ENCODE measurements at places on chromosomes 12 and 14.
A peak's percentile ranks its signal among the peaks of the same experiment; 100 is the strongest.

GRCh38 chr12:51219322-51219721, 1.5 kb upstream of the POU6F1 start:
- DNase-seq, result no peak

- no peak for DNase-seq
These were observed 118.2 kb downstream of the GPR135 start for GRCh38 chr14:59346796-59347510.

GRCh38 chr12:51751661-51752060, 96.9 kb downstream of the FIGNL2 start:
- DNase-seq, result no peak

DNA sequence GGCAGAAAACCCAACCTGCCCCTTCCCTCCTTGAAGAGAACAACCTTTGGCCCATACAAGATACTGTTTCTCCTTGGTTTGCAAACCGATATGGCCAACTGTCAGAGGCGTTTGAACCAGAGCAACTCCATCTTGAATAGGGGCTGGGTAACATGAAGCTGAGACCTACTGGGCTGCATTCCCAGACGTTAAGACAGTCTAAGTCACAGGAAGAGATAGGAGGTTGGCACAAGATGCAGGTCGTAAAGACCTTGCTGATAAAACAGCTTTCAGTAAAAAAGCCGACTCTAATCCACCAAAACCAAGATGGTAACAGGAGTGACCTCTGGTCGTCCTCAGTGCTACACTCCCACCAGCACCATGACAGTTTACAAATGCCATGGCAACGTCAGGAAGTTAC, 42.7 kb upstream of the TMEM132C start:
- no peak for DNase-seq

DNA sequence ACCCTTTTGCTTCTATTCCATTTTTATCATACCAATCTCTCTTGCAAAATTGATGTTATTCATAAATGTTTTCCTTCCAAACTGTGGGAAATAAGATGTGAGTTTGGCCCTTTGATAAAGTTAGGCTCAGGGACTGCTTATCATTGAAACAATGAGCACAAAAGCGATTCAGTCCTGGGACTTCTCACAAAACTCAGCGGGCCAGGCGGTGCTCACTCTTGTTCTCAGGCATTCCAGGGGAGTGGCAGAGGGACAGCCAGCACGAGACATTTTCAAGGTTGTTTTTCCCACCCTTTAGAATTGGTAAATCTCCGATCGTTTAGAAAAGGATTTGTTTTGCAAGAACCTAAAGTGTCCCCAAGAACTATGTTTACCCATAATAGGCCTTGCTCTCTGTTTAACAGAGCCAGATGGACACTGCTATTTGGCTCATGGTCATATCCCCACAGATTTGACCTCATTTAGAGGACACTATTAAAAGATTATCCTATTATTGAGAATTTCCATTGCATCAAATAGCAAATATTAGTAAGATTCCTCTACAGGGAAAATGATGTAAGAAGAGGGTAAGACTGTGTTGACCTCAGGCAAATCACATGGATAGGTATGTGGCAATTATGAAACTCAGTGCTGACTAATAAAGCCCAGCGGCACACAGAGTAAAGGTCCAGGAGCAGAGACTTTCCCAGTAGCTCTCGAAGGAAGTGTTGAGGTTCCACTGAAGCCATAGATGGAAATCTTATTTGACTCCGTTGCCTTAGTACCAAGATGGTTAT, 102.7 kb upstream of the USP44 start:
- no peak for DNase-seq

DNA sequence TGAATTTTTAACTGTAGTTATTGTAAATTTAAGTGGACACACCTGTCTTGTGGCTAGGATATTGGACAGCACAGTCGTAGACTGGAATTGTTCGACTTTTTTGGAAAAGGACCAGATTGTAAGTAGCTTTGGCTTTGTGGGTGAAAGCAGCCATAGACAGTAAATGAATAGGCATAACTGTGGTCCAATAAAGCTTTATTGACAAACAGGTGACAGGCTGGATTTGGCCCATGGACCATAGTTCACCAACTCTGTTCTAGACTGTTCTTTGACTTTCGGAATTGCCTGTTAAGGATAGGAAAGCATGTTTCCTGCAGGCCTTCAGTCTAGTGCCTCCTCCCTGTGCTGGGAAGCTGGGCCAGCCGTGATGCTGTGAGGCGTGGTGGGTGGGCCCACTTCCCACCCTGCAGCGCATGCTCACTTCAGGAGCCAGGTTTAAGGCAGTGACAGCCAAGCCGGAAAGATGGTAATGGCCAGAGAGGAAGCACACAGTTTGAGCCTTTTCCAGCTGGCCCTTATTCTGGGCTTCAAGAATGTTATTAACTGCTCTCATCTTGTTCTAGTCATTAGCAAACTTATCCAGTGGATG, 51.8 kb downstream of the PPP2R5C start:
- DNase-seq, result no peak

DNA sequence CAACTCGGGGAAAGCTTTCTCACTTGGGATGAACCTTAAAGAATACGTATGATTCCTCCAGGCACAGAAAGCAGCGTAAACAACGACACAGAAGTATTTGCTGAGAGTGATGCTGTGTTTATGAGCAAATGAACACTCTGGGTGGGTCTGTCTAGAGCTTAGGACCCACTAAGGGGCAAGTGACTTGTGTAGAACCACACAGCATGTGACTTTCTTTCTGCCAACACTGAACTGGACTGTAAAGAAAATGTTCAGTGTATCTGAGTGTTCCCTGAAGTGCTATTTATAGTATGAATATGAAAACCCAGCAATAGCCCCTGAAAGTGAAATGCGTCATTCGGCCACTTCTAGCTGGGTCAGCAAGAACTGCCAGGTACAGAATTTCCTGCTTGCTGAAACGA, 78.5 kb downstream of the ST8SIA1 start:
- peak; percentile 42 for DNase-seq

DNA sequence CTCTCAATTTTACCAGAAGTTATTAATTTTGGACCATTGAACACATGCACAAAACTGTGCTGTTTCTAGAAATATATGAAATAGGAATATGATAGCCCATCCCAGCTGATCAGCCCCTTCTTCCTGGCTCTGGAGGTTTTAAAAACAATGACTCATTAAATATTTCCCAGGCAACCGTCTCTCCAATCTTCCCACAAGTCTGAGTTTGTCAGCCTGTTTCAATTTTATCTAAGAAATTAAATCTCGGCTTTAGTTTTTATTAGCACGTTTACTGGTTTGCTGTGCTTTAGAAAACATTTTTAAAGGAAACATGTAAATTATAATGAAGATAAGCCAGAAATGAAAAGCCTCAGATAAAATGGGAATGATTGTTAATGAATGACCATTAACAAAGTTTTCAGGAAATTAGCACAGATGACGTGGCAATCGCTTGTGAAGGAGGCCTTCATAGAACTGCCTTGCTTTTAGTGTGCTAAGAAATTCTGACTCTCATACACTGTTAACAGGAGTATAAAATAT, 89.3 kb upstream of the RAP1B start:
- no peak for DNase-seq
